K562 (cell line): ENCODE measurements at places on chromosomes 12 and 14. TPM values are rescaled to one million over a fixed set of nuclear protein-coding genes. Genes with fewer than 3 reads are reported as not detected.

GRCh38 chr12:99138393-99138792, 493.3 kb downstream of the APAF1 start:
- no peak overlapping the region for H3K4me3 ChIP-seq
- no peak for DNase-seq
- no peaks in the 10 kb centered on the region for H3K4me1 ChIP-seq
- H3K36me3 ChIP-seq = no peaks in the 10 kb centered on the region

EML1 gene
- 0.25 and 0.35 TPM in 2 replicates for total RNA-seq

GRCh38 chr12:807041-807735, 54.8 kb downstream of the WNK1 start:
- H3K27ac ChIP-seq = no peak overlapping the region
- DNase-seq = no peak
- H3K4me1 ChIP-seq = peaks cover 8% of the 10 kb centered on the region; the same call in 2 of the 3 replicates
- no peaks in the 10 kb centered on the region for H3K27me3 ChIP-seq

DNA sequence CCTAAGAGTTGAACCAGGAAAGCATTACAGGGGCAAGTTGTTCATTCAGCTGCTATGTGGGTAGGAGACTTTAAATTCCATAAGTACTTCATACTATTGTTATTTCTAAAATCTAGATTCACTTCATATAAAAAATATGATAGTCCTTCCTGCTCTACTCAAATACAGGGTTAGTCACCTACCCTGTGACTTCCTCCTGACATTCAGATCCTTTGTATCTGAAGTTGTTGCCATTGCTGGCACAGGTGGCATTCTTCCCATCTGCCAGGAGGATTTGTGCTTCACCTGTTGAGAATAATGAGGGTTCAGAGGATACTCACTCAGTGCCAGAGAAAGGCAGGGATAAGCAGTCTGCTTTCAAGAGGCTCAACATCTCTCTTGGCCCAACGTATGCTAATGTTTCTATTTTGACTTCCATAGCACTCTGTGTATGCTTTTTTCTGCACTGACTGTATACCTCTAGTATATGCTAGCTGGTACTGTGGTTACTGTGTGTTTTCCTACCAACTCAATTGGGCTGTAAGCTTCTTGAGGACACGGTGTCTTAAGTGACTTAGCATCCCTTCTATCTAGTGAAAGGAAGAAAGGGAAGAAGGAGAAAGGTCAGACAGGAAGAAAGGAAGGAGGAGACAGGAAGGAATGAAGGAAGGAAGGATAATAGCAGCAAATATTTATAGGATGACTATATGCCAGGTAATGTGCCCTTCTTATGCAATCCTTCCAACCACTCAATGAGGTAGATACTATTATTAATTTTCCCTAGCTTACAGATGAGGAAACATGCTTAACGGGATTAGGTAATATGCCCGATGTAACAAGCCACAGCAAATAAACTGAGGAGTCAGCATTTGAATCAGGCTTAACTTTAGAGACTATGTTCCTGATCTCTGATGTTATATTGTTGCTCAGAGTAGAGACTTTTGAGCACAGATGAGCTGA, 38.5 kb upstream of the FGF6 start:
- no peak for DNase-seq
- H3K36me3 ChIP-seq = 0 out of 3 replicates have a peak, but pooled peaks cover 7% of the 10 kb centered on the region
- H3K27me3 ChIP-seq = no peaks in the 10 kb centered on the region
- no peaks in the 10 kb centered on the region for H3K4me1 ChIP-seq

SCN8A gene
- 0.29 and 0.72 TPM in 2 replicates for total RNA-seq

DNA sequence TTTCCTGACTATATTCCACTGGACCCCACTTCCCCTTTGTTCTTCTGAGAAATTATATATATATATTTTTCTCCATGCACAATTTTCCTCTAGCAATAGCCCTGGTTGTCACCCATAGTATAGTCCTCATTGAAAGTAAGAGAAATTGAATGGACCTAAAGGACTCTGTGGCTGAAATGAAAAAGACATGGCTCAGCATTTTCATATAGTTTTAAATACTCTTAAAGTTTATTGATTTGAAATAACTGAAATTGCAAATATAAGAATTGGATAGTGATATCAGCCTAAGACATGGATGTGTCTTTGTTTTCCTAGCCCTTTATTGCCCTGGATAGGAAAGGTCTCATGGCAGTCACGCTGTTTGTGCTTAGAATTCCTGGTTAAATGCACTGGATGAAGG, 113.8 kb downstream of the ANO6 start:
- H3K36me3 ChIP-seq = 0 out of 3 replicates have a peak, but pooled peaks cover 2% of the 10 kb centered on the region
- H3K4me3 ChIP-seq = no peak overlapping the region
- no peaks in the 10 kb centered on the region for H3K27me3 ChIP-seq
- no peak overlapping the region for H3K27ac ChIP-seq
- H3K4me1 ChIP-seq = no peaks in the 10 kb centered on the region
- no peak for DNase-seq

SERPINA5 gene
- total RNA-seq = 0.34 and 0.38 TPM in 2 replicates

BLOC1S1 gene
- 81.8 and 83.5 TPM in 2 replicates for total RNA-seq

- H3K27me3 ChIP-seq = no peaks in the 10 kb centered on the region
- H3K27ac ChIP-seq = no peak overlapping the region
- H3K4me1 ChIP-seq = no peaks in the 10 kb centered on the region
- no peaks in the 10 kb centered on the region for H3K36me3 ChIP-seq
- H3K4me3 ChIP-seq = no peak overlapping the region
These were observed 69.9 kb upstream of the CNTN1 start for GRCh38 chr12:40622246-40622838.

GRCh38 chr12:79517363-79517762, 173.4 kb downstream of the PAWR start:
- H3K27ac ChIP-seq = no peak overlapping the region
- H3K4me1 ChIP-seq = no peaks in the 10 kb centered on the region
- H3K36me3 ChIP-seq = no peaks in the 10 kb centered on the region
- H3K4me3 ChIP-seq = no peak overlapping the region

DNA sequence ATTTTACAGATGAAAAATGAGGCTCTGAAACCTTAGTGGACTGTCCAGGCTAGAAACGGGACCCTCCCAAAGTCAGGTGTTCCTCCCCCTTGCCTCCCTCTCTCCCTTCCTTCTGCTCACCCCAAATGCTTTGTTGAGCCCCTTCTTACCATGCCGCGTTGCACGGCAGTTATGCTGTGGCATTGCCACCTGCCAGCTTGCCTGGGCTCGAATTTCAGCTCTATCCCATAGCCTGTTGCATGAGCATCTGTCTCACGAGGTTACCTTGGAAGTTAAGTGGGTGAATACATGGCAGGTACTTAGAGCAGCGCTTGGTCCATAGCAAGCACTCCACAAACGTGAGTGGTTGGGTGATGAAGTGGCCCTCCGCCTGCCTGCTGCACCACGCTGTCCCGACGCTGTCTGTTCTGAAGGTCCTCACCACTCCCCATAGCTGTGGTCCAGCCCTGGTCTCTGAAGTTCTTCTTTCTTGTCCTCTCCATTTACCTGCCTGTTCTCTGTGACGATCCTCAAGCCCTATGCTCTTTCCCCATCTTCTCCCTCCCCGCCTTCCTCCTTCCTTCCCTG, 269.9 kb downstream of the CACNA1C start:
- no peaks in the 10 kb centered on the region for H3K4me1 ChIP-seq
- no peak for DNase-seq
- H3K27me3 ChIP-seq = no peaks in the 10 kb centered on the region
- no peak overlapping the region for H3K27ac ChIP-seq

SAMD15 gene
- total RNA-seq = 0.11 and 0.22 TPM in 2 replicates

DNA sequence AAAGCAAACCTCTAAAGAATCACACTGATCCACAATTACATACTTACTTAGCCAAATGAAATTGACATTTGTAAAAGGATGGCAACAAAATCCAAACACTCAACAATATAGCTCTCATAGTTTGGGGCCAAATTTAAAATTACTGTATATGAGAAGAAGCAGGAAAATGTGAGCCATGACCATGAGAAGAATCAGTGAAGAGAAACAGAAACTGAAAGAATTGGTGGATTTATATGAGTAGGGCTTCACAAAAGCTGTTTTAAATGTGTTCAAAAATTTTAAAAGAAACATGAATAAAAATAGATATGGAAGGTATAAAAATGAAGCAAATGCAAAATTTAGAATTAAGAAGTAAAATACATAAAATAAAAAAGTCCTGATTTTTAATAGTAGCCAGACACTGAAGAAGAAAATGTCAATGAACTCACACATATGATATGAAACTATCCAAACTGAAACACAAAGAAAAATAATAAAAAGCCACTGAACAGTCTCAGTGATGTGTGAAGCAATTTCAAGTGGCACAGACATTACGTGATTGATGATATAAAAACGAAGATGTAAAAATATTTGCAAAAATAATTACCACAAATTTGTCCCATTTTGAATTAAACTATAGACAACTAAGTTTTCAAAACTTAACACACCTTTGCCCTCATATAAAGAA, 87.9 kb upstream of the MDGA2 start:
- DNase-seq = no peak
- H3K4me3 ChIP-seq = no peak overlapping the region
- H3K27ac ChIP-seq = no peak overlapping the region
- no peaks in the 10 kb centered on the region for H3K27me3 ChIP-seq
- no peaks in the 10 kb centered on the region for H3K4me1 ChIP-seq
- H3K36me3 ChIP-seq = no peaks in the 10 kb centered on the region

DNAI7 gene
- 0.29 TPM in 1 of 2 replicates, not detected in the other for total RNA-seq

GRCh38 chr12:79925492-79925891, 9.4 kb downstream of the PPP1R12A start:
- no peak overlapping the region for H3K4me3 ChIP-seq
- H3K4me1 ChIP-seq = peaks cover 18% of the 10 kb centered on the region; the same call in 2 of the 3 replicates
- DNase-seq = no peak
- no peaks in the 10 kb centered on the region for H3K27me3 ChIP-seq

DNA sequence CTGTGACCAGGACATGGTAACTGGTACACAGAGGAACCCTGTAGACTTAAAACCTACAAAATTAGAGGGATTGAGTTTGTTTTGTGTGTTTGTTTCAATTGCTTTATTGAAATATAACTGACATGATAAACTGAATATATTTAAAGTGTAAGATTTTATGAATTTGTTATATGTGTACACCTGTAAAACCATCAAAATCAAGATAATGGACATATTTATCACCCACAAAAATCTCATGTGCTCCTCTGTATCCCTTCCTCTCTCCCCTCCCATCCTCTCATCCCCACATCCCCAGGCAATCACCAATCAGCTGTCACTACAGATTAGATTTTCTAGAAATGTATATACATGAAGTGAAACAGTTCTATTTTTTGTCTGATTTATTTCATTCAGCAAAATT, 565.5 kb downstream of the NOVA1 start:
- no peaks in the 10 kb centered on the region for H3K4me1 ChIP-seq
- H3K36me3 ChIP-seq = no peaks in the 10 kb centered on the region
- H3K4me3 ChIP-seq = no peak overlapping the region
- no peaks in the 10 kb centered on the region for H3K27me3 ChIP-seq
- DNase-seq = no peak
- no peak overlapping the region for H3K27ac ChIP-seq
